ENCODE measurements at places on chromosomes 7 and 10. TPM values are rescaled to one million over a fixed set of nuclear protein-coding genes. Genes with fewer than 3 reads are reported as not detected.

DNA sequence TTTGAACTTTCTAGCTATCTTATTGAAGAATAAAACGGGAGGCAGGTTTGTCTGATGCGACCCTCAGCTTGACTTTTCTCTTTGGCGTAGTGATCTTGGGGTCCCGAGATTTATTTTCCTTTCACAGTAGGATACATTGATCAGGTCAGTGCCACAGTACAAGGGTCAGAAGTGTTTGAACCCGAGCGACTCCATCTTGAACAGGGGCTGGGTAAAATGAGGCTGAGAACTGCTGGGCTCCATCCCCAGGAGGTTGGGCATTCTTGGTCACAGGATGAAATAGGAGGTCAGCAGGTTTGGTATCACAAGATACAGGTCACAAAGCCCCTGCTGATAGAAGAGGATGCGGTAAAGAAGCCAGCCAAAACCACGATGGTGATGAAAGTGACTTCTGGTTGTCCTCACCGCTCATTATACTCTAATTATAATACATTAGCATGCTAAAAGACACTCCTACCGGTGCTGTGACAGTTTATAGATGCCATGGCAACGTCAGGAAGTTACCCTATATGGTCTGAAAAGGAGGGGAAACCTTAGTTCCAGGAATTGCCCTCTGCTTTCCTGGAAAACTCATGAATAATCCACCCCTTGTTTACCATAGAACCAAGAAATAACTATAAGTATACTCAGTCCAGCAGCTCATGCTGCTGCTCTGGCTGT lies 3.0 kb upstream of the TECPR1 start:
- H3K36me3 ChIP-seq, result no peaks in the 10 kb centered on the region
- no peak overlapping the region for H3K27ac ChIP-seq
- H3K4me3 ChIP-seq, result no peak overlapping the region
- DNase-seq, result no peak

- no peaks in the 10 kb centered on the region for H3K27me3 ChIP-seq
- H3K36me3 ChIP-seq, result no peaks in the 10 kb centered on the region
- no peaks in the 10 kb centered on the region for H3K4me1 ChIP-seq
- no peak for DNase-seq
- H3K4me3 ChIP-seq, result no peak overlapping the region
Measured at GRCh38 chr10:9608602-9609001, 1409.1 kb upstream of the CELF2 start.

GRCh38 chr7:35804231-35804970 lies 3.5 kb downstream of the SEPTIN7 start:
- H3K4me1 ChIP-seq, result peaks cover 6% of the 10 kb centered on the region
- no peaks in the 10 kb centered on the region for H3K36me3 ChIP-seq
- H3K4me3 ChIP-seq, result no peak overlapping the region
- no peak for DNase-seq

DNA sequence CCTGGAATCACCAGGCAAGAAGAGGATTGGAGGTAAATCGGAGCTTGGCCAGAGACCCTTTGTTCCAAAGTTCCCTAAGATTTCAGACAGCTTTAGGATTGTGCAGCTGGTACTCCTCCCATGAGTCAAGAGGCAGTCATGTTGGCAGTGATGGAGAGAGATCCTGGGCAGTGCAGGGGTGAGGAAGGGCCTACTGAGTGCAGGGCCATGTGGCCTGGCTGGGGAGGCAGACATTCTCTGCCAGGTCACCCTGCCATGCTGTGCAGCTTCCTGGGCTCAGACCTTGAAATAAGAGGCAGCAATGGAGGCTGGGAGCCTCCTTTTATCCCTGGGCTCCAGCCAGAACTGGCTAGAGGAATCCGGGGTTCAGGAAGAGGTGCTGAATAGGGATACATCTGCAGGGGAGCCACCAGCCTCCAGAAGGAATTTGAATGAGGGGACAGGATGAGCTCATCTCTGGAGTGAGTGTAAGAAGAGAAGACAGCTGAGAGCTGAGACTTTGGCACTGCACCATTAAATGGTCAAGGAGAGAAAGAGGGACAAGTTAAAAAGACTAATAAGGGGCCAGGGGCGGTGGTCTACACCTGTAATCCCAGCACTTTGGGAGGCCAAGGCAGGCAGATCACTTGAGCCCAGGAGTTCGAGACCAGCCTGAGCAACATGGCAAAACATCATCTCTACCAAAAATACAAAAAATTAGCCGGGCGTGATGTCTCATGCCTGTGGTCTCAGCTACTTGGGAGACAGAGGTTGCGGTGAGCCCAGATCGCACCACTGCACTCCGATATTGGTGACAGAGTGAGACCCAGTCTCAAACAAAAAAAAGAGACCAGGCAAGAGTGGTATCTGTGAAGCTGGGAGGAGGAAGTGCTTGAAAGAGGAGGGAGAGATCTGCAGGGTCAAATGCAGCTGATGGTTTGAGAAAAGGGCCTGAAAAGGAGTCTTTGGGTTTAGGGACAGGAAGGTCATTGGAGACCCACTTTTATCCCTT lies 12.0 kb downstream of the SFTPD start:
- DNase-seq, result no peak
- H3K27me3 ChIP-seq, result no peaks in the 10 kb centered on the region
- H3K36me3 ChIP-seq, result no peaks in the 10 kb centered on the region
- H3K27ac ChIP-seq, result no peak overlapping the region

DNA sequence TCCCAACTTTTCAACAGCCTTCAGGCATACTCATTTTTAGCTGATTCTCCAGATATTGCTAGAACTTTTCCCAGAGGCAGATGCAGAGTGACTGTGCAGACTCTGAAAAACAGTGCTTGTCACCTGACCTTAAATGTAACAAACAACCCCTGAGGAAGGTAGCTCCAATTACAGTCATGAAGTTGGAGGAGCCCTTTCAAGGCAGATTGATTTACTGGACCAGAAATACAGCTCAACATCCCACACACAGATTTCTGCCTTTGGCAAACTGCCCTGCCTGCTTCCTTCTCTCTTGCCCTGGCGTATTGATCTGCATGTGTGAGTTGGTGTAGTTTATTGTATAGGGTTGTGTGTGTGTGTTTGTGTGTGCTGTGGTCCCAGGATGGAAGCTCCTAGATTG lies 38.5 kb downstream of the PYROXD2 start:
- no peak overlapping the region for H3K27ac ChIP-seq
- no peak overlapping the region for H3K4me3 ChIP-seq
- H3K27me3 ChIP-seq, result no peaks in the 10 kb centered on the region
- no peak for DNase-seq

DNA sequence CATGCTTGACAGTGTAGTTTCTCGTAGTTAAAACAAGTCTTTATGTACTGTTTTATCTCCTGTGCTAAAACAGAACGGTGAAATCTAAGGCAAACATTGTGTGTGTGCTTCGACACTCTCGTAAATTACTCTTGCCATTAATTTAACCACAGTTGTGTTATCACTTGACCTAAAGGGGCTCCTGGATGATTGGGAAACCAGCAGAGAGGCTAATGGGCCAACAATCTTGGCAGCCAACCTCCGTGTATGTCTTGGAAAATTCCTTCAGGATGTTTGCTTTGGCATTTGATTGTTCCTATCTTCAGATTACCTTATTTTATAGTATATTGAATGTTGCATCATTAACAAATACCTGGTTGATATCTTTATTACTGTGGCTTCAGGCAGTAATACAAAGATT lies 409.5 kb downstream of the SDK1 start:
- H3K4me3 ChIP-seq, result no peak overlapping the region
- H3K27ac ChIP-seq, result no peak overlapping the region
- H3K4me1 ChIP-seq, result no peaks in the 10 kb centered on the region
- no peaks in the 10 kb centered on the region for H3K36me3 ChIP-seq
- H3K27me3 ChIP-seq, result no peaks in the 10 kb centered on the region
- DNase-seq, result no peak

DNA sequence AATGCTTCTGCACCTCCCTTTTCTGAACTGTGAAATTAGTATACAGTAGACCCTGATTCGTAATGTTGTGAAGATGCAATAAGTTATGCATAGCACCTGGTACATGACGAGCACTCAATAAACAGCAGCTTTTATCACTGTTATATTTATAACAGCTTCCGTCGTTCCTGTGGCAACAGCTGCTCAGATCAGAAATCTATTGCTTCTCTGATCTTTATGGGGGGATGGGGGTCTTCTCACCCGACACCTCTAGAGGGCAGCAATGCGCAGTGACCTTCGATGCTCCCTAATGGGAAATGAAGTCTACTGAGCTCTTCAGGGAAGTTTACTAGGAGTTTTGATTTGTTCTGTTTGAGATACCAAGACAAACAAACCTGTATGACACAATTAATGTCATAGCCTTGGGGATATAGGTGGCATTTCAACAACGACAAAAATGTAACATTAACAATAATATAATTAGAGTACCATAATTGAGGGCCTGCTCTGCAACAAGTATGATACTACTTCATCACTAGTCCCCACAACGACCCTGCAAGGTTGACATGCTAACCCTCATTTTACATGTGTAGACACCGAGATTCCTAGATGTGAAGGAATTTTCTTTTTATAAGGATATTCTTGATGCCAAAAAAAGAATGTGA lies 289.6 kb downstream of the SFMBT2 start:
- no peak for DNase-seq
- H3K27me3 ChIP-seq, result no peaks in the 10 kb centered on the region
- no peak overlapping the region for H3K27ac ChIP-seq
- no peaks in the 10 kb centered on the region for H3K4me1 ChIP-seq

DNA sequence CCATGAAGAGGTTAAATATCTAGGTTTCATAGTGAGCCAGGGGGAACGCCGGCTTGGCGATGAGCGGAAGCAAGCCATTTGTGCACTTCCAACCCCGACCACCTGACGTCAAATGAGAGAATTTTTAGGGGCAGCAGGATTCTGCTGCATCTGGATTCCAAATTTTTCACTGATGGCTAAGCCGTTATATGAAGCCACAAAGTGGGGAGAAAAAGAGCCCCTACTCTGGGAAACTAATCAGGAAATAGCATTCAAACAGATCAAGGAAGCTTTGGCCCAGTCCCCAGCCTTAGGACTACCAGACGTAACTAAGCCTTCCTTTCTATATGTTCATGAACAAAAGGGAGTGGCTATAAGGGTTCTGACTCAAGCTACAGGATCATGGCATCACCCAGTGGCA lies 12.9 kb upstream of the ADCK2 start:
- H3K4me3 ChIP-seq, result no peak overlapping the region
- no peak for DNase-seq
- no peak overlapping the region for H3K27ac ChIP-seq
- H3K4me1 ChIP-seq, result no peaks in the 10 kb centered on the region

DNA sequence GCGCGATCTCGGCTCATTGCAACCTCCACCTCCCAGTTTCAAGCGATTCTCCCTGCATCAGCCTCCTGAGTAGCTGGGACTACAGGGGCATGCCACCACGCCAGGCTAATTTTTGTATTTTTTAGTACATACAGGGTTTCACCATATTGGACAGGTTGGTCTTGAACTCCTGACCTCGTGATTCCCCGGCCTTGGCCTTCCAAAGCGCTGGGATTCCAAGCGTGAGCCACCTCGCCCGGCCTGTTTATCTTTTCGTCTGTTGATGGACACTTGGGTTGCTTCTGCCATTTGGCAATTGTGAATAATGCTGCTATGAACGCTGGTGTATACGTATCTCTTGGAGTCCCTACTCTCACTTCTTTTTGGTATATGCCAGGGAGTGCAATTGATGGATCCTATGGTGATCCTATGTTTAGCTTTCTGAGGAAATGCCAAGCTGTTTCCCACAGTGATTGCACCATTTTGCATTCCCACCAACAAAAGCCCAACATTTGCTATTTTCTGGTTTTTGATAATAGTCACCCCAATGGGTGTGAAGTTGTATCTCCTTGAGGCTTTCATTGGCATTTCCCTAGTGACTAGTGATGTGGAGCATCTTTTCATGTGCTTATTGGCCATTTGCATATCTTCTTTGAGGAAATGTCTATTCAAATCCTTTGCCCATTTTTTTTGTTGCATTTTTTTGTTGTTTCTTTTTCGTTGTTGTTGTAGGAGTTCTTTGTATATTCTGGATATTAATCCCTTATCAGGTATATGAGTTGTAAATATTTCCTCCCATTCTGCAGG lies 3.5 kb downstream of the ANTXRL start:
- H3K27ac ChIP-seq, result no peak overlapping the region
- H3K4me1 ChIP-seq, result no peaks in the 10 kb centered on the region
- H3K4me3 ChIP-seq, result no peak overlapping the region
- DNase-seq, result no peak
- no peaks in the 10 kb centered on the region for H3K27me3 ChIP-seq
- H3K36me3 ChIP-seq, result no peaks in the 10 kb centered on the region

- no peaks in the 10 kb centered on the region for H3K36me3 ChIP-seq
- no peaks in the 10 kb centered on the region for H3K4me1 ChIP-seq
- DNase-seq, result no peak
- H3K4me3 ChIP-seq, result no peak overlapping the region
- no peak overlapping the region for H3K27ac ChIP-seq
Measured at GRCh38 chr7:28739826-28740225, 218.3 kb downstream of the TRIL start.

- no peak overlapping the region for H3K4me3 ChIP-seq
- H3K36me3 ChIP-seq, result no peaks in the 10 kb centered on the region
- no peaks in the 10 kb centered on the region for H3K27me3 ChIP-seq
- no peak overlapping the region for H3K27ac ChIP-seq
- DNase-seq, result no peak
Measured at GRCh38 chr10:12013926-12014325, 28.7 kb downstream of the UPF2 start.

- DNase-seq, result no peak
- no peaks in the 10 kb centered on the region for H3K27me3 ChIP-seq
- H3K4me3 ChIP-seq, result no peak overlapping the region
- no peak overlapping the region for H3K27ac ChIP-seq
- no peaks in the 10 kb centered on the region for H3K36me3 ChIP-seq
Measured at GRCh38 chr10:102324061-102324460, 71.4 kb upstream of the NFKB2 start.

GRCh38 chr7:3544202-3544601 lies 243.2 kb downstream of the SDK1 start:
- no peaks in the 10 kb centered on the region for H3K27me3 ChIP-seq
- no peak overlapping the region for H3K27ac ChIP-seq
- no peaks in the 10 kb centered on the region for H3K36me3 ChIP-seq
- H3K4me3 ChIP-seq, result no peak overlapping the region
- no peak for DNase-seq
- H3K4me1 ChIP-seq, result no peaks in the 10 kb centered on the region

DNA sequence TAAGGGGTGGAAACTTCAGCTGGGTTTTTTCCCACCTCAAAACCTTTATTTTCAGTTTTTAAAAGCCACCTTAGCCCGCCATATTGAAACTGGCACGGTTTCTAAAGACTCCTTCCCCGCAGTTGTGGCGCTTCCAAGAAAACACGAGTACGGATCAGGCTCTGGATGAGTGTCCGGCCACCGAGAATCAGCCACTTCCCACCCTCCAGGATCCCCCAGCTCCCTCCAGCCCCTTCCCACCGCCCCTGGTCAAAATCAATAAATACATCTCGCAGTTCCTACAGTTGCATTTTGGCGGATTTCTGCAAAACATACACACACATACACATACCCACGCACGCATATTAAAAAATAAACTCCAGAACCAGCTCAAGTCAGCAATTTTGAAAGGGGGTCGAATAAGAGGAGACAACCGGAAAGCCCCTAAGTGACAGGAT lies 1.1 kb downstream of the SFMBT2 start:
- H3K36me3 ChIP-seq, result no peaks in the 10 kb centered on the region
- peaks cover 1% of the 10 kb centered on the region for H3K4me1 ChIP-seq
- DNase-seq, result no peak

- no peaks in the 10 kb centered on the region for H3K4me1 ChIP-seq
- DNase-seq, result no peak
- H3K27me3 ChIP-seq, result no peaks in the 10 kb centered on the region
- no peaks in the 10 kb centered on the region for H3K36me3 ChIP-seq
- H3K4me3 ChIP-seq, result no peak overlapping the region
- no peak overlapping the region for H3K27ac ChIP-seq
Measured at GRCh38 chr7:10412422-10413019, 561.2 kb upstream of the PHF14 start.

TAS2R41 gene
- total RNA-seq, result not detected

SDK1 gene
- 0.32 TPM for total RNA-seq

CHRM2 gene
- 0.86 TPM for total RNA-seq

LIPN gene
- 0.29 TPM for total RNA-seq

KLF6 gene
- 49.2 TPM for total RNA-seq
